HCEC 1CT (cell line): ENCODE measurements at places on chromosomes 16 and 17.

GRCh38 chr16:2531371-2531695 is at the start of gene CEMP1:
Gene CEMP1 (minus strand): TSS chr16:2531408. CDS start chr16:2531073, 335 bp downstream.
- no peak for DNase-seq

DNA sequence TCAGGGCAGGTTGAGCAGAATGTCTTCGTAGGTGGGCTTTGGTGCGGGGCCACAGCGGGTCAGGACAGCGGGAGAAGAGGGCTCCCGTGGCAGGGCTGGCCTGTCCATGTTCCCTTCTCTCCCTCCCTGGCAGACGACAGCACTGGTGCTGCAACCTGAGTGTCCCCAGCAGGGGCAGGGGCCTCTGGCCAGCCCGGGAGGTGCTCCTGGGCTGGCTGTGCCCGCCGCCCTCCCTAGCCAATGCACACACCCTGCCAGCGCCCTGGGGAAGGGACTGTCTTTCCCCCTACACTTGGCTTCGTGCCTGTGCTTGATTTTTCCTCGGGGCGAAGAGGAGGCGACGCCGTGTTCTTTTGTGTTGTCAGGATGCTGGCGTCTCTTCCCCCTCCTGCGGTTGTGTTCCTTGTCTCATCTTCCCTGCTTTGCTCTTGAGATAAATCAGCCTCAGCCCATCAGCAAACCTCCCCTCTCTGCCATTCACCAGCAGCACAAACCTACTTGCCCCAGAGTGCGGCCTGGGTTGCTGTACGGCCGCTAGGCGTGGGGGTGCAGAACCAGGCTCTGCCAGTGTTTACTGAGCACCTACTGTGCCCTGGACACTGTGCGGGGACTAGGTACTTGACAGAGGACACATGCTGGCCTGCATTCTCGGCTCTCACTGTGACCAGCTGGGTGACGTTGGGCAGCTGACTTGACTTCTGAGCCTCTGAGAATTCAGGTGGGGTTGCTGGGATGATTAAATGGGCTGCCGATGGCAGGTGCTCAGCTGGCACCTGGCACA is 237.3 kb upstream of the CIBAR2 start:
- DNase-seq: no peak

DNA sequence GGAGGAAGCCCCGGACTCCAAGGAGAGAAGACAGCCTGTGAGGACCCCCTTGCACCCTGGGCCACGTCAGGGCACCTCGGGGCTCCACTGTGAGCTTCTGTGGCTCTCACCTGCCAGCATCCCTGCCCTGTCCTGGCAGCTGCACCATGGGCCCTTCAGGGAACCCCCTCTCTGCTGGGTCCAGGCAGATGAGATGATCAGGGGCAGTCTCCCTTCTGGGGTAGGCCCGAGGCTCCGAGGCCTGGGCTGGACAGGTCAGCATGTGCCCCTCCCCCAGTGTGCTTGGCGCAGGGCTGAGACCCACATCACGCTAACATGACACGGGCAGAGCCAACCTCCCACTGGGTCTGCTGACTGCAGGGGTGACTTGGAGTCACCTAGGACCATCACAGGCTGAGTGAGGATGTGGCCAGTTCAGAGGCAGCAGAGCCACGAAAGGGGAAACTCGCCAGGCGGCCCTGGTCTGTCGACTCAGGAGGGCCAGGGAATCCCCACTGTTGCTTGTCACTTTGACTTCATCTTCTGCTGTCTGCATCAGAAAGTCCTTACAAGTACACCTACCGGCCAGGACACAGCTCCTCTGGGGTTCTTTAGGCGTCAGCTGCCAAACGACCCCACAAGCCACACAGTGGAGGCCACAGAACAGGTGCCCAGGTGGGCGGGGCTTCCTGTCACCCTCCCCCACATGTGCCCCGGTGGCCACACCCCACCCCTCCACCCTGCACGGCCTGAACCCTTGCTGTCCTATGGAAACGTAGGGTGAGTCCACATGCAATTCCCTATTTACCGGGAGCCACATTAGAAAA is 2.2 kb downstream of the GALNS start:
- no peak for DNase-seq

DNA sequence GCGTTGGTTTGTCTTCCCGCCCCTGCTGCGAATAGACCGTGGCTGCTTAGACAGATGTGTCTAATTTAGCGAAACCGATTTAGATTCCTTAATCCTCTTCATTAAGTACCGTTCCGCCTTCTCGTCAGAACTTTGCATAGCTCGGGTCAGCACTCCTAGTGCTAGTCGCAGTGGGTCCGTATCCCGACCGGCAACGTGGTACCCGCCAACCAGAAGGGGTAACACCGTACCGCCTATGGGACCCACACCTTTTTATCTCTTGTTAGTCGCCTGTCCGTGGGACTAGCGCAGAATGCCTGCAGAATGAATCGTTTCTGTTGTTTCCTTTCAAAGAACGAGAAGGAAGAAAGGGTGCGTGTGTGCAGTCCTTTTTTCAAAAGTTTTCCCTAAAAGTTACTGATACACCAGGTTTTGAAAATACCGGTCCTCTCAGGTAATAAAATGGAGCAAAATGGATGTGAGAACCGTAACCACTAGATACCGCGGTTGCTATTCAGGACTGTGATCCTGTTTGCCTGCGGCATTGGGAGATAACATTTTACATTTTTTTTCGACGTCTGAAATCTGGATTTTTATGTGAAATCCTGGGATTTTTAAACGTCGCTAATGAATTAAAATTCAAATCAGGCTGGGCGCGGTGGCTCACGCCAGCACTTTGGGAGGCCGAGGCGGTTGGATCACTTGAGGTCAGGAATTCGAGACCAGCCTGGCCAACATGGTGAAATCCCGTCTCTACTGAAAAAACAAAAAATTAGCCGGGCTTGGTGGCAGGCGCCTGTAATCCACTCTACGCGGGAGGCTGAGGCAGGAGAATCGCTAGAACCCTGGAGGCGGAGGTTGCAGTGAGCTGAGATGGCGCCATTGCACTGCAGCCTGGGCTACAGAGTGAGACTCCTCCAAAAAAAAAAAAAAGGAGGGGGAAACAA is 998 bp upstream of the SRSF1 start:
- DNase-seq: no peak

DNA sequence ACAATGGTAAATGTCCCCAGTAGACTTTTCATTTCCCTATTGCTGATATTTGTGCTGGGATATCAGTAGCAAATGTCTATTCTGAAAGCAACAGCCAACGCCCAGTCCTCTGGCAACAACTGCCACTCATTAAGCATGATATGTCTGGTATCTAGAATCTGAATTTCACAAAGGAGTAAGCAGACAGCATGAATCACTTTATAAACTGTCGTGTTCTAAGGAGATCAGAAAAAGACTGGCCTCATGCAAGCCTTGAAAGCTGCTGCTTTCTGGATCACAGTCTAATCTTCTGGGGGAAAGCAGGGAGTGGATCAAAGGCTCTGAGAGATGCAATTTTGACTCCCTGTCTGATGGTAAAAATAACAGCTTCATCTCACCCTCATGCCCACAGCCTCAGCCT is 153.1 kb upstream of the NOG start:
- DNase-seq: no peak

GRCh38 chr16:18039931-18040330 is 296.6 kb downstream of the NPIPA8 start:
- no peak for DNase-seq

DNA sequence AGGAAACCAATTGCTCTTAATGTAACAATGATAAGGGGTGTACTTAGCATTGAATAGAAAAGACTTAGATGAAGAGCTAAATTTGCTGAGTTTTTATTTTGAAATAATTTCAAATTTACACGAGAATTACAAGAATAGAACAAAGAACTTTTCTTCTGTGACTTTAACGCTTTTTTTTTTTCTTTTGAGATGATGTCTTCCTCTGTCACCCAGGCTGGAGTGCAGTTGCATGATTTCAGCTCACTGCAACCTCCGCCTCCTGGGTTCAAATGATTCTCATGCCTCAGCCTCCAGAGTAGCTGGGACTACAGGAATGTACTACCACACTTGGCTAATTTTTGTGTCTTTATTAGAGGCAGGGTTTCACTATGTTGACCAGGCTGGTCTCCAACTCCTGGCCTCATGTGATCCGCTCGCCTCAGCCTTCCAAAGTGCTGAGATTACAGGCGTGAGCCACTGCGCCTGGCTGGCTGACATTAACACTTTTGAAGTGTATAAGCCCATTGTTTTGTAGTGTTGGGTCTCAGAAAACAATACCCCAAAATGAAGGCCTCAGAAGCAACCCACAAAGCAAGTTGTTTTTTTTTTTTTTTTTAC is 2.1 kb downstream of the TEN1 start:
- DNase-seq: no peak

DNA sequence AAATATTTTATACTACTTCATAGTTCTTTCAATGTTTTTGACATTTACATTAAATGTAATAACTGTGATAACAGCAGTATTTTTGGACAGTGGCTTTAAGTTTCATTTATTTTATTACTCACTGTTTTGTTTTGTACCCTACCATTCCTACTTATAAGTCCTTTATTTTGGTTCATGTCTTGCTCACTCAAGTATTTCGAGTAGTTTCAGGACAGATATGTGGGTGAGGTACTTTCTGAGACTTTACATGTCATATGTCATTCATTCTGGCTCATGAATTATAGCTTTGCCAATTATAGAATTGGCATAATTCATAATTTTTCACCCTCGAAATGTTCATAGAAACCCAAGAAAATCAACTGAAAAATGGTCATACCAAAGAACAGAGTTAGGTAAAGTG is 44.4 kb downstream of the PIK3R5 start:
- DNase-seq: no peak

- DNase-seq: peak; percentile 54
Observed at GRCh38 chr17:58577696-58578095, 63.3 kb upstream of the MTMR4 start.

DNA sequence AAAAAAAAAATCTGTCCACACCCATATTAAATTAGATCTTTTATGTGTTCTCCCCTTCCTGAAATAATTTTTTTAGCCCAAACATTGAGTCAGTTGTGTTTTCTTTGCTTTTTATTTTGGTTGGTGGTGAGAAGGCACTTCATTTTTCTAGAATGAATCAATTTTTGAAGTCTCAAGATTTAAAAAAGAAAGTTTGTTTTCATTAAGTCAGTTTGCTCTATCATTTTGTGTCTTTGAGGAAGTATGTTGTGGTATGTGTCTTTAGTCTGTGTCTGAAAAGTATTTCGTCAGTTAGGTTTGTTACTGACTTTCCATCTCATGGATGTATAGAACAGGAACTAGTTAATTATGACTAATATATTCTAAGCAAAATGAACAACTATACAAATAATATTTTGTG is 3.8 kb downstream of the IGF2BP1 start:
- no peak for DNase-seq

DNA sequence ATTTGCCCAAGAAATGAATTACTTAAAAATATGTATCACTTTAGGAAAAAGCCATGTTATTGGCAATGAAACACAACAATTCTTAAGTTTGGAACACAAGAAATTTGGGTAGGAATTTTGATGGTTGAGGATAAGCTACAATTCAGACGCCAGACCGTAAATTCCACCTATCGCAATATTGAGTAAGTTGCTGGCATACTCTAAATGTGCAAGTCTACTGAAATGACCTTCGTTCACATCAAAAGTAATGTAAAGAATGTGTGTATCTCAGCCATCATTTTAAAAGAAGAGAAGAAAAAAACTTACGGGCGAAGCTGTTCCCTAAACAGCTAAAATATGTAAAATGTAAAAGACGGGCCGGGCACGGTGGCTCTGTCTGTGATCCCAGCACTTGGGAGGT is 33.4 kb downstream of the UBE2G1 start:
- no peak for DNase-seq

DNA sequence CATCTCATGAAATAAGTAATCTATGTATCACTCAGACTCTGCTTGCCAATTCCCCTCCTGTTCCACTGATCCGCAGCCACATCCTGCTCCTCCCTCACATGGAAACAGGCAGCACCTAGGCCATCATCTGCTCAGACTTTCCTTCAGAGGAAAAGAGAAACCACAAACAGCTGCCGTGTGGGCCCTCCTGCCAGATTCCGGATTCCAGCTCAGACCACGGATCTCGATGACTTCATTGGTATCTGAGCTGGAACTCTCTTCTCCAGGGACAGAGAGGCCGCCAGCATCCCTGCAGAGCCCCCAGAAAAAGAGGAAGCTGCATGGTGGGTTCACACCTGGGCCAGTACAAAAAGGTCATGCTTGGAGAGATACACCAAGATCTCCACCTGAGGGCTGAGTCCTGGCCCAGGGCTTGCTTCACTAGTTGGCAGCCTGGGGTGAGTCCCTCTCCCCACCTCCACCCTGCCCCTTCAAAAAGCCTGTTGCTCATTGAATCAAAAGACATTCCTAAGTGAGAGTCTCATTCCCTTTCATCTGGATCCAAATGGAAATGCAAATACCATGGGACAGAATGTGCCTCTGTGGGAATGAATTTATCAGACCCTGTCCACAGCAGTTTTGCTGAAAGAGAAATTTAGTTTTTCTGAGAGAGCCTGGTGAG is 47.2 kb downstream of the HOXB1 start:
- DNase-seq: peak; percentile 100

DNA sequence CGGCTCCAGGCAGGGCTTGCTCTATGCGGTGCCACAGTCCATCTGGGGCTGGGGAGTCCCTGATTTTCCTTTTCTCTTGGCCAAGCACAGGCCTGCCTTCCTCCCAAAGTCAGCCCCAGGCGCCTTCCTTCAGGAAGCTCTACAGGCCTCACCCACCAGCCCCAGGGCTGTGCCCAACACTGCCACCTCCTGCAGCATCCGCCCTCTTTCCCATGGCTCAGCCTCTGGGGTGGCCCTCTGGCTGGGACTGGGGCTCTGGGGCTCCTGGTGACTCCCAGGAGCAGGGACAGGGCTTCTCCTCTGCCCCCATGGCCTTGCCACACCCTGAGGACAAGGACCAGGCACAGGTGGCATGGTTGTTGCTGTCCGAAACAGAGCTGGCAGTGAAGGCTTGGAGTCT is 817 bp downstream of the ITGB4 start:
- DNase-seq: no peak
